ENCODE measurements at places on chromosomes 5 and 9.

- DNase-seq, result no peak
Observed at GRCh38 chr5:68331192-68332079, 115.9 kb downstream of the PIK3R1 start.

GRCh38 chr9:78939311-78940065 is 632.3 kb upstream of the TLE4 start:
- no peak for DNase-seq

DNA sequence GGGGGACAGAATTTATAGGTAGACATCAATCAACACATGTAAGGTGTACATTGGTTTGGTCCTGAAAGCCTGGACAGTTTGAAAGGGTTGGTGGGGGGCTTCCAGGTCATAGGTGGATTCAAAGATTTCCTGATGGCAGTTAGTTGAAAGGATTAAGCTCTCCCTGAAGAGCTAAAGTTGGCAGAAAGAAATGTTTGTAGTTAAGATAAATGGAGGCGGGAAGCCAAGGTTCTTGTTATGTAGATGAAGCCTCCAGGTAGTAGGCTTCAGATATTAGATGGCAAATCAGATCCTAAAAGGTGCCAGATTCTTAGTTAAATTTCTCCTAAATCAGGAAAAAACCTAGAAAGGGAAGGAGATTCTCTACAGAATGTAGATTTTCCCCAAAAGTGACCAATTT is 9.0 kb upstream of the LRRTM2 start:
- no peak for DNase-seq

DNA sequence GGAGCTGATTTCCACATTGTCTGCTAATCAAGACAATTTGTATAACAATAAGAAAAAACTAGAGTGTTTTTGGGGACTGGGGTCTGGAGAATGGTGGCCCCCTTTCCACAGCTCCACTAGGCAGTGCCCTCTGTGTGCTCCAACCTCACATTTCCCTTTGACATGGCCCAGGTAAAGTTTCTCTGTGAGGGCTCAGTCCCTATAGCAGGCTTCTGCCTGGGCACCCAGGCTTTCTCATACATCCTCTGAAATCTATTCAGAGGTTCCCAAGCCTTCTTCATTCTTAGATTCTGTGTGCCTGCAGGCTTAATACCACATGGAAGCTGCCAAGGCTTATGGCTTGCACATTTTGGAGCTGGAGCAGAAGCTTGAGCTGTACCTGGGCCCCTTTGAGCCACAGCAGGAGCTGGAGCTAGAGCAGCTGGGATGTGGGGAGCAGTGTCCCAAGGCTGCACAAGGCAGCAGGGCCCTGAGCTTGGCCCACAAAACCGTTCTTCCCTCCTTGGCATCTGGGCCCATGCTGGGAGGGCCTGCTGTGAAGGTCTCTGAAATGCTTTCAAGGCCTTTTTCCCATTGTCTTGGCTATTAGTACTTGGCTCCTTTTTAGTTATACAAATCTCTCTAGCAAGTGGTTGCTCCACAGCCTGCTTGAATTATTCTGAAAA is 49.1 kb upstream of the VPS13A start:
- no peak for DNase-seq

DNA sequence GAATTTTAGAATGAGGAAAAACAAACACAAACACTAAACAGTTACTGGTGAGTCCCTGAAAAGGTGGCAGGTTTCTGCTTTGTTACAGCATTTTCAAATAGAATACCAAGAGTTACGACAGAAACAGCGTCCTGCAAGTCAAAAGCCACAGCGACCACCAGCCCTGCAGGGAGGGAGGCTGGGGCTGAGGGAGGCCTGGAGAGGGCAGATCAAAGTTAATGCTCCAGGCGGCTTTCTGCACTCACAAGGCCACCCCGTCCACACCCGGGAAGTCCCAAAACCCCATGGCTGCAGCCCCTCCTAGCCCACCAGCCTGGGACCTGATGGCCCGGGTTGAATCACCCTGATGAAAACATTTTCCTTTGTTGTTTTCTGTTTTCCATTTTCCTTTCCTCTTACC is 29.3 kb downstream of the COL23A1 start:
- no peak for DNase-seq

DNA sequence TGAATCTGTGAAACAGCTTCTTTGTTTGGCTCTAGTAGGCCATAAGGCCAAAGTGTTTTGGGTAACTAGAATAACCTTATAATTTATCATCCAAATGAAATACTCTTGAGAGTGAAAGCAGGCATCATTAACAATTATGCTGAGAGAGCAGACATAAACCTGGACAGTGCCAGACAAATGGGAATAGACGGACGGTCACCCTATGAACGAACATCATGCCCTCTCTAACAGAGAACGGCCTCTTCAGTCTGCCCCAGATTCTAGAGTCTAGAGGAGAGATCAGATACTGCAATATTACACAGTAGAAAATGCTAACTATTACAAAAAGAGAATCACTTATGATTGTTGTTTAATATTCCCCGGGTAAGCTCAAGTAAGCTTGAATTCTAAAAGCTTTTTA is 68.5 kb downstream of the APBA1 start:
- no peak for DNase-seq

DNA sequence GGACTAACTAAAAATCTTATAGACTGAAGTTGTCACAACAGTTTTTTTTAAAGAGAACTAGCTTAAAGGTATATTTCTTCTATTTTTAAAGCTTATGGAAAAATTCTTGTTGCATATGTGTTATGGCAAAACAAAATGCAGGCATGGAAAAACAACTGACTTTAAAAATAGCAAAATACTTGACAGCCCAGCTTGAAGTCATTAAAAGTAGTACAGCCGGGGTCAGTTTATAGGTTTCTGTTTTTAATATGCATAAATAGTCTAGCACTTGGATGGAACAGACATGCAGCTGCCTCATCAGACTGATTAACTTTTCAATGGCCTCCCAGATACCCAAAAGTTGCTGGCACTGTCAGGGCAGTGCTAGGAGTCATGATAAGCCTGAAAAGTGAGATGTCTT is 22.3 kb upstream of the ARL15 start:
- no peak for DNase-seq

GRCh38 chr9:17987189-17987588 is 408.3 kb downstream of the SH3GL2 start:
- no peak for DNase-seq

DNA sequence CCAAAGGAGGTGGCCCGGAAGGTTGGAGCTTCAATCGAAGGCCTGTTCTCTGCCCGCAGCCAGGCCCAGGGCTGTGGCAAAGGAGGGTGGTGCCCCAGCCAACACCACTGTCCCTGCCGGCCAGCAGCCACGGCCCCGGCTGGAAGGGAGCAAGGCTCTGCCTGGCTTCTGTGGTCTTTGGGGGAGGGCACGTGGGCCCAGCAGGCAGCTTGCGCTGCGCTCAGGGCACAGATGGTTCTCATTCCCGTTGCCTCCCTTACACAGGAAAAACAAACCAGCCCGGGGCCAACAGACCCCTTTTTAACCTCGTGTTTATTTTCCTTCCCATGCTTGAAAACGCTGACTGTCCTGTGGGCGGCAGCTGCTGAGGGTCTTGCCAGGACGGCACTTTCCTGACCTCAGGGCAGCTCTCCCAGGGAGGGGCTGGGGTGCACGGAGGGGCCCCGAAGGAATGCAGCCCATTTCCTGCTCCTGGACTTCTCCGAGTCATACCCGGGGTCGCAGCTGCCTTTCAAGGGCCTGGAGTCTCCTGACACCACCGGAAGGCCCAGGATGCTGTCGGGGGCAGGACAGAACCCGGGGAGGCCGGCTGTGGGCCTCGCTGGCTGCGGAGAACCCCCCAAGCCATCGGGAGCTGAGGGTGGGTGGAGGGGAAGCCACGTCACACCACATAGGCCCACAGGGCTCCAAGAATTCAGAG is 1.1 kb upstream of the GPSM1 start:
- peak; percentile 70 for DNase-seq

DNA sequence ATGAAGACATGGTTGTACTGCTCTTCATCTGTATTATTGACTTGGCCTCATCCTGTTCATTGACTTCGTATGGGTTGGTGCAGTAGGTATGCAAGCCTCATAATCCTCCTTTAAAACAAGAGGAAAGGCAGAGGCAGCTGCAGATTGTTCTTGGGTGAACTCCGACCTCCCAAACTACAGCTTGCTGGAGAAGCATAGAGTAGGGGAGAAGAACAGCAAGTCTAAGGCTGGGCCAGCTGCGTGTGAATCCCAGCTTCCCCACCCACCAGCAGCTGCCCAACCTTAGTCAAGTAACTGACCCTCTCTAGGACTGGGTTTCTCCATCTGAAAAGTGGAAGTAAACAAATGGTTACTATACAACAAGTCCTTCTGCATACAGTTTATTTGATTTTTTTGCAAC is 114.5 kb upstream of the WWC1 start:
- DNase-seq, result no peak

DNA sequence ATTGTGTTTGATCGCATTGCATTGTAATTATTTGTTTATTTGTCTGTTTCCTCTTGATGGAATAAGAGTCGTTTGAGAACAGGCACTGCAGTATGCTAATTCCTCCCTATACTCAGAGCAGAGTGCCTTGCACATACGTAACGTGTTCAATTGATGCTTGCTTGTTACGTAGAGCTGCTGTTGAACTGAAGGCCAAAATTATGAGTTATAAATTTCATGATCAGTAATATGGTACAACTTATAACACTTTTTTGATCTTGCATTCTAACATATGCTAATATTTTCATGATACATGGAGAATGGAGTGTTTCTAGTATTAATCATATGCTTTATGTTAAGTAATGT is 26.5 kb upstream of the LIFR start:
- no peak for DNase-seq

GRCh38 chr5:180128671-180129261 is 57.2 kb upstream of the RNF130 start:
- no peak for DNase-seq

GRCh38 chr9:15156241-15156640 is 150.8 kb downstream of the TTC39B start:
- no peak for DNase-seq

GRCh38 chr9:85262333-85262732 is 479.4 kb downstream of the AGTPBP1 start:
- DNase-seq, result no peak

GRCh38 chr5:51731421-51732029 is 348.3 kb downstream of the ISL1 start:
- no peak for DNase-seq

DNA sequence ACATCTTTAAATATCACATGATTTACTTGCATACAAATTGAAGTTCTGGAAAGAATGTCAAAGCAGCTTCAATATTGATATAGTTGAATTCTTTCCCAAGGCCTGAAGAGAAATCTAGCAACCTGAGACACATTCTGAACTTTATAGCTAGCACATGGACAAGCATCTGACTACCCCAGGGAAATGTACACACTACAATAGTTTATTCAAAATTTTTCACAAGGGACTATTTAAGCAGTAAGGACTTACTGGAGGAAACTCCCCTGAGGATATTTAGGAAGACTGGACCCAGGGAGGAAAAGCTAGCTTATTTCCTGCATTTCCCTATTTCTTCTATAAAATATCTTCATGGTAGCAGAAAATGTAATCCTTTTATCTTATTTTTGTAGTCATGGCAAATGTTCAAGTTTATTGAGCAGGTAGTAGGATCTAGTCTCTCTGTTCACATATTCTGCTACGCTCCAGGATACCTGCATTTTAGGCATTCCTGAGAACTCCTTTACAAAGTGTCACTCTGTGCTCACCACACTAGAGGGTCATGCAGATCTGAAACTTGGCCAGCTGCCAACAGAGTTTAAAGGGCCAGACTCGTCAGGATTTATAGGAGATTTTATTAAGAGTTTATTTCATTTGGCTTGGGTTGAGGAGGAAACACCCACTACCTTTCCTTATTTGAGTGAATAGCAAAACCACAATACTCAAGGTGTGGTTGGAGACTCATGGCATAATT is 348.4 kb upstream of the FTMT start:
- no peak for DNase-seq

DNA sequence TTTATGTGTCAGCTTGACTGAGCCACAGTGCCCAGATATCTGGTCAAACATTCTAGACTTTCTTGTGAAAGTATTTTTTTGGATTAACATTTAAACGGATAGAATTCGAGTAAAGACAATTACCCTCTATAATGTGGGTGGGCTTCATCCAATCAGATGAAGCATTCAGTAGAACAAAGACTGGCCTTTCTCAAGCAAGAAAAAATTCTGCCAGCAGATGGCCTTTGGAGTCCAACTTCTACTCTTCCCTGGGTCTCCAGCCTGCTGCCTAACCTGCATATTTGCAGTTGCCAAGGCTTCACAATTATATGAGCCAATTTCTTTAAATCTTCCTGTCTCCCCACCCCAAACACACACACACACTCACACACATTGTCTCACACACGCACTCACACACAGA is 86.4 kb downstream of the MED10 start:
- DNase-seq, result no peak

DNA sequence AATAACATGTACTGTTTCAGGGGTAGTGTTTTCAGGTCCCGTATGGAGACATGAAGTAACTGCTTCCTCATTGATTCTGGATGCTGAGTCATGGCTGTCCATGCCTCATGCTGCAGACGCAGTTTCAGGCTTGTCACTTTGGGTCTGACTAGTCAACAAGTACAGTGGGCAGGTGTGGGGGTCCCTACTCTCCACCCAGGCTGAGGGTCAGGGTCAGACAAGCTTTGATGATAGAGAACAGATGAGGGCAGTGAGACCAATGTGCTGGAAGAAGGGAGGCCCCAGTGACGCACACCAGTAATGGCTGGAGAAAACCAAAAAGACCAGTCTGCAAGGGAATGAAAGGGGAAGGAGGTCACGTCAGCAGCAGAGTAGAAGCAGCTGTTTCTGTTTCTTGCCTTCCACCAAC is 80.0 kb upstream of the NFIL3 start:
- no peak for DNase-seq

DNA sequence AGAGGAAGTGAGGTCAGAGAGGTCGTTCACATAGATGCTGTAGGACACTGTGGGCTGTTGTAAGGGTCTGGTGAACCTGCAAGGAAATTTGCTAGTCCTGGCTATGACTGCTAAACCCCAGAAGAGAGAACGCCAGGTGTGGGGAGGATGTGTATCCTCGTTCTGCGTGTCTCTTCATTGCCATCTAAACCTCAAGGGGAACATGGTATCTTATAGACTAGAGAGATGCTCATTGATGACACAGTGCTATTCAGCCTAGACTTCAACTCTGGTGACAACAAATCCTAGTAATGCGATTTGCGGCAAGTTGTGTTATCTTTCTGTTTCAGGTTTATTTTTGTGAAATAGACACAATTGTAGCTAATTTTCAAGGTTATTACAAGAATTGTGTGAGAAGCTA is 140.2 kb downstream of the ADAMTSL1 start:
- no peak for DNase-seq

DNA sequence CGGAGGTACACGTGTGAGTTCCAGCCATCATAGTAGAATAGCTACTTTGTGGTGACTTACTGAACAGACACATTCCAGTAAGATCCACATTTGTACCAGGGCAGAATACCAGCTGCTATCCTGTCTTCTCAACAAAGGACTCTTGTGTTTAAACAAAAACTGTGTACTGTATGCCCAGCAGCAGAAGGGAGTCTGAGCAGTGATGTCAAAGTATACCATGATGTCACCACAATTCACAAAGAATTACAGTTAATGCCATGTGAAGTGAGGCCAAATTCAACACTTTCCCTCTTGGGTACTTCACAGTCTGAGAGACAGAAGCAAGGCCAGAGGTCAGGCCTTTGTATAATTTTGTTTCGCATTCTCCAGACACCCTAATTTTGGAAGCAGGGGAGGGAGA is 137.0 kb downstream of the ADAMTSL1 start:
- no peak for DNase-seq

- no peak for DNase-seq
Observed at GRCh38 chr9:114392749-114393112, 4.9 kb upstream of the AKNA start.

Measured in AG04449 (cell line).